ENCODE measurements at places on chromosomes 1 and 21.

DNA sequence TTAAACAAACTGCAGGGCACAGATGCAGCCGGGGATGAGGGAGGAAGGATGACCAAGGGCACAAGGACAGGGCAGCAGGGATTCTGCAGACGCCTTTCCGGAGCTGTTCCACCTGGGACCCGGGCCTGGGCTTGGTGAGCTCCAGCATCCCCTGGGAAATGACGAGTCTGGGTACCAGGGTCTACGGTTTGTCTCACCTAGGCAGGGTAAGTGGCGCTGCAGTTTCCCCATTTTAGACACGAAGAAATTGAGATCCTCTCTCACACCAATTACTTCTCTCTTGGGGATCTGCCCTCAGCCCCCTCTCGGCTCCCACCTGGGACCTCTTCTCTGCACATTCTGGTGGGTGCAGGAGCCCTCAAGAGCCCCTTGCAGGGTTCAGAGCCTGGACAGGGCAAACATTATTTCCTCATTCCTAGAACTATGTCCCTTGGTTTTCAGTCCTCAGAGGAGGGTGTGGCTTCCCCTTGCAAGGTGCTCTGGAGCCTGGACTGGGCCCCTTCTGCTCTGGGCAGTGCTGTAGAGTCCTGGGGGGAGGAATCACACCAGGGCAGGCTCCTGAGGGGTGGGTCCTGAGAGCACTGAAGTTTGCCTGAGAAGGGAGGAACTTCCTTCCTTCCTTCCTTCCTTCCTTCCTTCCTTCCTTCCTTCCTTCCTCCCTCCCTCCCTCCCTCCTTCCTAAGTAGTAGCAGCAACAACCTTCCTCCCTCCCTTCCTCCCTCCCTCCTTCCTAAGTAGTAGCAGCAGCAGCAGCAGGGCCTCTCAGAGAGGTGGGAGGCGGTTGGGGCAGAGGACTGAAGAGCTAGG, 16.0 kb downstream of the RAP1GAP start:
- no peak for DNase-seq

DNA sequence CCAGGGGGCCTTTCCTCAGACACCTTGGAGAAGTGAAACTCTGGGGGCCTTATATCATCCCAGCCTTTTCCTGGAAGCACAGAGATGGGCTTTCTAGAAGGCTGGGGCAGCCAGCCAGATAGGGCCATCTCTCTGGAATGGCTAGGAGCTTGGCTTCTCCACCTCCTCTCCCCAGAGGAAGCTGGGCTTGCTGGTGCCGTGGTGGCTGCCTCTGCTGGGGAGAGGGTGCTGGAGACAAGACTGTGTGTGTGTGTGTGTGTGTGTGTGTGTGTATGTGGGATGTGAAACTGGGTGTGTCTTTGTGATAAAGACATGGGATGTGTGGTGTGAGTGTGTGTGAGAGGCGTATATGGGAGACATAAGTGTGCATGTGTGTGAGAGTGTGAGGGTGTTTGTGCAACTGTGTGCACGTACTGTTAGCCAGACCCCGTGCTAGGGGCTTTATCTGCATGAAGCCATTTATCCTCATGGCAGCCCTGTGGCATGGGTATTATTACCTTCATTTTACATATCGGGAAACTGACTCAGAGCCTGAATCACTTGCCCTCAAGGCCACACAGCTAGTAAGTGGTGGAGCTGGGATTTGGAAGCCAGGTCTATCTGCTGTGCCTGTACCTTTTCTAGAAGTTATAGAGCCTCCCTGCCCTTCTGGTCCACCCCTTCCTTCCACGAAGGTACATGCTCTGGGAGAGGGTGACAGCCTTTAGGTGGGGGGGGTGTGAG, 44.2 kb downstream of the PTPRU start:
- no peak for DNase-seq

- no peak for DNase-seq
Measured at GRCh38 chr1:223076362-223076761, 66.7 kb downstream of the TLR5 start.

GRCh38 chr1:245765230-245766000, 610.6 kb downstream of the KIF26B start:
- no peak for DNase-seq

DNA sequence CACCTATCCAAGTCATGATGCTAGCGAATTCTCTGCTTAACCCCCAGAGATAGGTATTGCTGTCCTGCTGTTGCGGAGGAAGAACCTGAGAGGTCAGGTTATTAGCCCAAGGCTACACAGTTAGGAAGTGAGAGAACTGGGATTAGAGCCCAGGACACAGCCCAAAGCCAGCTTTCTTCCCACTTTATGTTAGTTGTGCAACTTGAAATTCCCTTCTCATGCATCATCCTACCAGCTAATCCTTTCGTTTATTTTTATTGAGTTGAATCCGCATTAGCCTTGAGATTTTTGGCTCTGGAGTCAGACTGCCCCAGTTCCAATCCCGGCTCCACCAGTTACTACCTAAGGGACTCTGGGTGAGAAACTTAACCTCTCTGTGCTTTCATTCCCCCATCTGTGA, 65.4 kb downstream of the PLEKHA6 start:
- peak; percentile 35 for DNase-seq

- DNase-seq: no peak
Measured at GRCh38 chr1:17027403-17027802, 15.7 kb upstream of the ATP13A2 start.

DNA sequence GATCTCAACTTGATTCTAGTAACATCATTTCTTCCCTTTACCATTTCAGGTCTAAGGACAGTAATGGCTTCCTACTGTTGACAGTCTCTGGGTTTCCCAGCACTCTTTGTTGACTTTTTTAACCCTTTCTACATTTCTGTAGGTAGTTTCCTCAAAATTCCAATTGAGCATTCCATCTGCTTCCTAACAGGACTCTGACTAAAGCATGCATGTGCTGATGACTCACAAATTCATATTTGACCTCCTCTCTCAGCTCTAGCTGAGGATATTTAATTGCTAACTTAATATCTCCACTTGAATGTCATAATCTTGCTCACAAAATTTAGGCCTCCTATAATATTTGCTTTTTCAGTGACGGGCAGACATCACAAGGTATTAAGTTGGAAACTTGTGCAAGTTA, 93.3 kb upstream of the ZNHIT6 start:
- no peak for DNase-seq

DNA sequence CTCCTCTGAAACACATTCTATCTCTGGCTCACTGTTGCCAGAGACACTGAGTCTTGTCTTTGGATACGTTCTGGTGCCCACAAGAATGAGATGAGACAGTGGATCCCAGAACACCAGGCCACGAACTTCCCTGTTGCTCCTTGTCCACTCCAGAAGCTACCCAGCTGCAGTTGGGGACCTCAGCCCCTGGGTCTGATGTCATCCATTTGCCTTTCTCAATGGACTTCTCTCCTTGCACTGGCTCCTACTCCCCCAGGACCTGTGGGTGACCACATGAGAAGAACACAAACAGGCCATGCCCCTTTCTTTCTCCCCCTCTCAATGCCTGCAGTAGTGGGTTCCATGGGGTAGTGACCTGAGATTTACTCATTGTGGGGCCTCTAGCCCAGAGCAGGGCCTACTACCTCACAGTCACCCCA, 5.9 kb downstream of the NBPF1 start:
- DNase-seq: no peak

DNA sequence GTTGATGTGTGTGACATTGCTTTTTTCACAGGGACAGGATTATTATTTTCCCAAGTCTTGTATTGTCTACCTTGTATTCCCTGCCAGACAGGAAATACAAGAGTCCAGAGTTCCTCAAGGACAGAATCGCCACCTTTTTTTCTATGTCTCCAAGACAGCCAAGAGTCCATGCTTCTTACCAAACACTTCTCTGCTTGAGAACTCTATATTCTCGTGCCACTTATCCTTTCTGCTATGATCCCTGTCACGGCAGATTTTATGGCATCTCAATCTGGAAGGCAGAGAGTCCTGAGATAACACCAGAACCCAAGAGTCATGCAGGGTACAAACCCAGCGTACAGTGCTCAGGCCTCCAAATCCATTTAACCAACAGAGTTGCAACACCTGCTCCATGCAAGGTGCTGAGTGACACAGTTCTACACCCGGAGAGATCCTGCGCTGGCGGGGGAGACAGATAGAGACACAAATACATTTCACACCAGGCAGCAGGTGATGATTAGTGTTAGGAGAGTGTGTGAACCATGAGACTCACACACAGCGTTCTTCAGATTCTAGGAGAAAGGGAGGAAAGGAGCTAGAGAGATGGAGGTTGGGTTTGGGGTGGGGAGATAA, 107.6 kb downstream of the NAV1 start:
- DNase-seq: no peak

- DNase-seq: no peak
Measured at GRCh38 chr21:34724131-34724856, 55.5 kb downstream of the CLIC6 start.

DNA sequence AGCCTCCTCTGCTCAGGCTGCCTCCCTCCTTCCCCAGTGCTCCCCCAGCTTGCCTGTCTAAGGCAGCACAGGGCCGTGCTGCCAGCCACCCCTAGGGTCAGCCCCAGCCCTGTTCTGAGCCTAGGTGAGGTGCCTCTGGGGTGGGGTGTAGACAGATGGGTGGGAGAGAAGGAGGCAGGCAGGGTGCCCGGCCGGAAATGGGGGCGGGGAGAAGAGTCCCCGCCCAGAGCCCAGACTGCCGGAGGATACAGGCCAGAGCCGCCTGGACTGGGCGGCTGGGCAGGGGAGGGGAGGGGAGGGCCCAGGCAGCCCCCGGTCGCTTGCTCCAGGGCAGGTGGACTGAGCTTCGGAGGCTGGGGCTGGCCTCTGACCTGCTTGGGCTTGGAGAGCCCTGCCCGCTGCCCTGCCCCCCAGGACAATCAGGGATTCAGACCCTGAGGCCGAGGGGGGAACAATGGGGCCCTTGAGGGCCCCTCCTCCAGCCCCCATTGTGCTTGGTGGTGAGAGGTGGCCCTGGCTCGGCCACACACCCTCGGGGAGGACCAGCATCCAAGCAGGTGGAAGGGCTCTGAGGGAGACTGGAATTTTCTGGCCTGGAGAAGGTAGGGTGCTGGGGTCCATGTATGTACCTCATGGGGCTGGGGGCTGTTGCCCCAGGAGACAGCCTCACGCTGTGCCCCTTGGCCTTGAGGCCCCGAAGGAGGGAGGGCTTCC, at the start of gene GJC2:
TSS of gene GJC2 (plus strand) at position 525 of the 714 bp plus-strand sequence. CDS start 7,829 bp downstream, outside the sequence.
- no peak for DNase-seq

GRCh38 chr1:112754116-112754628, 39.0 kb upstream of the PPM1J start:
- no peak for DNase-seq

- DNase-seq: no peak
Measured at GRCh38 chr1:48570568-48570967, 98.6 kb upstream of the SPATA6 start.

GRCh38 chr1:10074059-10074851, 41.5 kb downstream of the UBE4B start:
- no peak for DNase-seq

DNA sequence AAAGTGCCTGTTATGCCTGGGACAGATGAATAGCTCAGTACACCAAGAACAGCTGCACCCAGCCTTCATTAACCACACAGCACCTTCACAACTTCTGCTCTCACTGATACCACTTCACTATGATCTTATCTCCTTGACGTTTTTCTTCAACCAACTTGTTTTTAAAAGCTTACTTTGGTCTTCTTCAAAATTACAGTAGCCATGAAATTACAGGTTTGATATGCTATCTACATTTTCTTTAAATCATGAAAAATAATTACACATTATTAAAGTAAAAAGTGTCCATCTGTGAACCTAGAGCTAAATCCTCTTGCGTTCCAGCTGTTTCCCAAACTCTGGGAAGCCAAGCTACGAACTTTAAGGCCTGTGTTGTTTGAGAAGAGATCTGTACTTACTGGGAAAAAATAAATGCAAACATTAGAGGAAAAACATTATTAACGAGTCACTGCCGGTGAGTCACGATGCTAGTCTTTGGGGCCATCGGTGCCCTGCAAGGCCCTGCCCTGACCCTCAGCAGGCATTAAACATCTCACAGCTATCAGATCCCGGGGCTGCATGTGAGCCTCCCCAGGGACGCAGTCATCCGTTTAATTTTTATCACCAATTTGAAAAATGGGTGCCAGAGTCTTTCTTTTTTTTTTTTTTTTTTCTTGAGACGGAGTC, 56.3 kb upstream of the GPR153 start:
- DNase-seq: no peak

- no peak for DNase-seq
Measured at GRCh38 chr21:33972539-33972938, 56.9 kb upstream of the ATP5PO start.

- no peak for DNase-seq
Measured at GRCh38 chr1:70874063-70874462, 173.6 kb downstream of the PTGER3 start.

DNA sequence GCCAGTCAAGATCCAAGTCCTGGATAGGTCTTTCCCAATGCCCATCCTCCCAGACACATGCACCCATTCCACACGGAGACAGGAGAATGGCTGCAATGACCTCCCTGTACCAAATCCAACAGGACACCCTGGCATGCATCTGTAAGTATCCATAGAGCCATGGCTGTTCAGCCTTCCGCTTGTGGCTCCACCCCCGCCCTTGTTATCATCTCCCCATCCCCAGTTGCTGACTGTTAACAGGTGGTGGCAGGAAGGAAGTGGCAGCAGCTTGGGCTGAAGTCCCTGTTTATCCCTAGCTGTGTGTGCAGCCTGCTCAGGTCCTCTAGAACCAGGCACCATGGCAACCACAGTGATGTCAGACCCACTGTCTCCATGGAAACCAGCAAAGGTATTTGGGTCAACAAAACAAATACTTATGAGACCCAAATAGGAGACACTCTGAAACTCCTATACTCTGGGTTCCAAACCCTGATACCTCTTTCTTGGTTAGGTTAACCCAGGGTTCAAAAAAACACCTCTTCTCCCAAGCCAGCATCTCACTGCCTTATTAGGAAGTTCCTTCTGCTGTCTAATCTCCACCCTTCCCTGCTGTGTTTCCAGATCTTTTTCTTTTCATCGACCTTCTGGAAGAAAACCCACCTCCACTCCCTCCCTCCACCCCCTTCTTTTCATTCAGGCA, 721 bp downstream of the PBXIP1 start:
- no peak for DNase-seq

DNA sequence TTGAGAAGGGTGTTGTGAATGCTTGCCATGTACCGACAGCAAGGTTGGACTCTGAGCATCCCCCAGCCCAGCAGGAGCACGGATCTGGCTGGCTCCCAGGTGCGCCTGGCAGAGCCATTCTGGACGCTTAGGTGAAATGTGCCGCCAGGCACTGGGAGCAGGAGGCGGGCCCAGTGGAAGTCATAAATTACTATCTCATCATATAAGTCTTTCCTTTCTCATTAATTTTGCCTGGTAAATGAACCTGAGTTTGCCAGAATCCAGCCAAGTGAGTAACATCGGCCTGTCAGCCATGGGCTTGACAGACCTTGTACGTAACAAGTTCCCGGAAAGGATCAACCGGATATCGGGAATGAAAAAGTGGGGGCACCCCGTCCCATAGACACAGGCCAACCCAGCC, 179.5 kb upstream of the ARHGEF16 start:
- DNase-seq: no peak

- DNase-seq: no peak
Measured at GRCh38 chr1:118960026-118960561, 28.0 kb downstream of the TBX15 start.

- DNase-seq: no peak
Measured at GRCh38 chr1:205938682-205939081, 4.6 kb downstream of the SLC26A9 start.

Data from NCI-H446 (cell line).